COR-L47 (cell line): ENCODE measurements at places on chromosomes 6 and 20.

- no peak for DNase-seq
Measured at GRCh38 chr6:12958052-12958706, 241.6 kb downstream of the PHACTR1 start.

DNA sequence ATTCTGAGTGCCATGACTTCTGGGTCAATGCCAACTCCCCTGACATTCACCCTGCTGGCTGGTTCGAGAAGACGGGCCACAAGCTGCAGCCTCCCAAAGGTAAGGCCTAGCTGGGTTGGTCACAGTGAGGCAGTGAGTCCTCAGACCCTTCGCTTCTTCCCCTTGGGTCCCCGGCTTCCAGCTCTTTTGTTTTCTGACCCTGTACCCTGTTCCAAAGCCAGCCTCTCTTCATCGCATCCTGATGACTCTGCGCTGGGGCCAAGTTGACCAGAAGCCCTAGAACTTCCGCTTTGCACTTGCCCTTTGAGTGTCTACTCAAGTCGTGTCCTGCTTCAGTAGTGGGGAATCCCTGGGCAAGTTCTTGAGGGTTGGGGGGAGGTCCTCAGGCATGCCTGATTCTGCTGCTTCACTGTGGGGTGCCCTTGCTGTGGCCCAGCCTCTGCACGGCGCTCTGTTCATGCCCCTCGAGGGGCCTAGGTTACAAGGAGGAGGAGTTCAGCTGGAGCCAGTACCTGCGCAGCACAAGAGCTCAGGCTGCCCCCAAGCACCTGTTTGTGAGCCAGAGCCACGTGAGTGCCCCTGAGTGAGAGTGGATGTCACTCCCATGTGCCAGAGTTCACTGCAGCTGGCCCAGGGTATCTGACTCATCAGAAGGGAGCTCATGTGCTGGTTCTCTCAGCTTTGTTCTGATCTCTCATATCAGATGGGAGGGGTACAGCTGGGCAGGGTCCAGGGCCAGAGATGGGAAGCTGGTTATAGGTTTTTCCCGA, 23.0 kb downstream of the L3MBTL1 start:
- DNase-seq: no peak

DNA sequence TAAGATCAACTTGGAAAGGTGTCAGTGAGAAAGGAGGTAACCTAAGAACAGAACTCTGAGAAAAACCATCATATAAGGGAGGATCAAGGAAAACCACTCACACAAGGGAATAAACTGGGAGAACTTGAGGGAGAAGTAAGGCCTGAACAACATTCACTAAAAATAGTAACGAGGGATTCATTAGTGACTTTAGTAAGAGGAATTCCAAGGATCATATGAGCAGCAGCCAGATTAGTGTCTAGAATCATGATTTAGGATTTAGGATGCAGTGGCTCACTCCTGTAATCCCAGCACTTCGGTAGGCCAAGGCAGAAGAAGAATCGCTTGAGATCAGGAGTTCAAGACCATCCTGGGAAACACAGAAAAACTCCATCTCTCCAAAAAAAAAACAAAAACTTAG, 376.5 kb upstream of the MARCKS start:
- DNase-seq: no peak

GRCh38 chr6:130848945-130849344, 21.7 kb downstream of the SMLR1 start:
- DNase-seq: no peak

DNA sequence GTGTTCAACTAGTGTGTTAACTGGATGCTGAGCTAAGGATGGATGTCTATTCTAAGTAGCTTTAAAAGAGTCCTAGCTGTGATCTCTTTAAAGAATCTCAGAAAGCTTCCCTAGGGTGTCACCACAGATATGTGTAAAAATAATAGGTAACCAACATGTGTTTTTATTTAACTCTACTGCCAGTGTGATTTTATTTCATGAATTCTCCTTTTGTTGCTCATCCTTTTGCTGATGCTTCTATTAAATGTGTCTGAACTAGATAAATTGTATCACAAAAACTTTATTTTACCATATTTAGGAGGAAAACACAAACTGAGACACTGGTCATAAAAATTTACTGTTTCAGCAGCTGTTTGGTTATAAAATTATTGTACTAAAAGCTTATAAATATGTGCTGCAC, 809.4 kb upstream of the CITED2 start:
- no peak for DNase-seq

DNA sequence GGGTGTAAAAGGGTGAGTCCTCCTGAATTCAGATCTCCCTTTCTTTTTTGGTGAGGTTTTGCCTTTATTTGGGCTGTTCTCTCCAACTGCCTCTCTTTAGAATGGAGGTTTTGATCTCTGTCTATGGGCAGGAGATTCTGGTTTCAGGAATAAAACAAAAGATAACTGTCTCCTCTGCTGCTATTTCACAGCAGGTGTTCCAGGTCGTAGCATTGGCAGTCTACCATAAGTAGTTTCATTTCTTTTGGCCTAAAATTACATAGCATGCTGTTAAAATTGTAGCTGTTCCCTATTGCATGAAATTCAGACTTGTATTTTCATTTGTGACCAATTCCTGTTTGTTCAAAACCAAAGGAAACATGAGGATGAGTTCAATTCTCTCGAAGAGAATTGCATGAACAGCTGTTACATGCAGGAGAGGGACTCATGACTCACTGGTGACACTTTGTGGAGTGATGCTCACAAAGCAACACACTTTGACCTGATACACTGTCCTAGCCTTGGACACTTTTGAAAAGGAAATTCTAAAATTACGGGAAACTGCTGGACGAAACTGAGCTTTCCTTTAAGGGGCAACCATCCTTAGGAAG, 76.8 kb upstream of the SIRPG start:
- no peak for DNase-seq

GRCh38 chr6:150928882-150929281, 63.4 kb downstream of the MTHFD1L start:
- DNase-seq: no peak

DNA sequence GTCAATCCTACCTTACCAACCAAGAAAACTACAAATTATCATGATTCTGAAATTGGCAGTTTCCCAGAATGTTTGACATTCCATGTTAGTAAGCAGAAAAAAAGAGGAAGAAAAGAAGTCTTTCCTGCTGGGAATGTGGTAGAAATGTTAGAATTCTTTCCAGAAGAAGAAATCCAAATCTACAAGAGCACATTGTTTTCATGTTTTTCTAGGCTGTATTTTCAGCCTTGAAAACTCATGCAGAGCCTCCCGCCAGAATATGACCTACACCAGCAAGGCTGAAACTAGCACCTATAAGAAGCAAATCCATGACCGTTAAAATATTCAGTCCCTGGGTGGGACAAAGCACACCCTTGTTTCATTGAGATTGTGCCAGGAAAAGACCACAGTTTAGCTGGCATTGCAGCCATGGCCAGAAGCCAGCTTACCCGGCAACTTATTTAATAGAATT, 259.4 kb downstream of the GJA1 start:
- no peak for DNase-seq

- no peak for DNase-seq
Measured at GRCh38 chr6:159249128-159249527, 79.9 kb downstream of the FNDC1 start.

- peak; percentile 32 for DNase-seq
Measured at GRCh38 chr6:1729133-1729749, 119.5 kb downstream of the FOXC1 start.

DNA sequence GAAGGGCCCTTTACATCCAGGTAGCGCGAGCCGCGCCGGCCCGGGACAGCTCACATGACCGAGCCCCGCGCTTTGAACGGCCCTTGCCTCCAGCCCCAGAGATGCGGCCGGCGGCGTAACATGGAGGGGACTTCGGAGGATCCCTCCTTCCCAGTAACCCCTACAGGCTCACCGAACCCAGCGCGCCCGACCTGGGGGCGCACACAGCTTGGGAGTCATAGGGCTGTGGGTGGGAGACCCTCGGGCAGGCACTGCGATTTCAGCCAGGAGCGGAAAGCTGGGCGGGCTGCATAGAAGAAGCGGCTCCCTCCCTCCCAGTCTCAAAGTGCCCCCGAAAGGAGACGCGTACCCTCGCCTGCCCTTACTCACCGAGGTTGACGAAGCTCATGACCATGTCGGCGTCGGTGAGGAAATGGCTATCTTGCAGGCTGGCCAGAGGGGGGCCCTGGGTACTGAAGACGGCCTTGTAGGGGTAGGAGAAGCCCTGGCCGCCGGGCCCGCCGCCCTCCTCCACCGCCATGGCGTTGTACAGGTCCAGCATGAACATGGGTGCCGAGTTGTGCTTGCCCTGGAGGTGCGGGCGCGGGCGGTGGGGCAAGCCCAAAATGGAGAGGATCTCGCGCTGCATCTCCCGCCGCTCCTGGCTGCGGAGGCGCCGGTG, 975 bp downstream of the BMP7 start:
- no peak for DNase-seq

GRCh38 chr6:118770835-118771234, 119.4 kb upstream of the CEP85L start:
- no peak for DNase-seq

- no peak for DNase-seq
Measured at GRCh38 chr6:147834084-147834776, 325.7 kb downstream of the SAMD5 start.

DNA sequence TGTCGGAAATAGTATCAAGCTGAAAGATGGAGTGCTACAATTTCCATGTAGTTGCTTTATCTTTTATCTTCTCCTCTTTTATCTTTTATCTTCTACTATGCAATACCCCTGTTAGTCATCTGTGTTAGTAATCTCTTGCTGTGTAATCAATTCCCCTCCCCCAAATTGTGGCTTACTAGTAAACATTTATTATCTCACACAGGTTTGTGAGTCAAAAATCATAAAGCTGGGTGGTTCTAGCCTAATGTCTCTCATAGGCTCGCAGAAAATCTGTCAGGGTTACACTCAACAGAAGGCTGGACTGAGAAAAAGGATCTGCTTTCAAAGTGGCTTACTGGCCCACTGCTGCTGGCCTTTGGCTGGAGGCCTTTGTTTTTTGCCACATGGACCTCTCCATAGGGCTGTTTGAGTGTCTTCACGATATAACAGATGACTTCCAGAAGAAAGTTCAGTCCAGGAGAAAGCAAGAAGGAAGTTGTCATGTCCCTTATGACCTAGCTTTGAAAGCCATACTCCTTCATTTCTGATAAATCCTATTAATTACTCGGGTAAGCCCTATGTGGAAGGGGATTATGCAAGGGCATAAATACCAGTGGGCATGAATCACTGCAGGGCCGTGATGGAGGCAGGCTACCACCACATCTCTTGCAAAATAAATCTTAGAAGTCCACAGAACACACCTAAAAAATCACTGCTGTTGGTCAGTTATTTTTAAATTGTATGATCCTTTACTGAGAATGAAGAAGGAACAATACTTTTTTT, 24.5 kb upstream of the PTCHD4 start:
- no peak for DNase-seq

- DNase-seq: no peak
Measured at GRCh38 chr20:34978092-34978744, 22.6 kb downstream of the MYH7B start.
